ENCODE measurements at places on chromosomes 5 and 9.
A peak's percentile ranks its signal among the peaks of the same experiment; 100 is the strongest.

GRCh38 chr9:115494393-115494792, 376.4 kb upstream of the TNC start:
- DNase-seq, result no peak

DNA sequence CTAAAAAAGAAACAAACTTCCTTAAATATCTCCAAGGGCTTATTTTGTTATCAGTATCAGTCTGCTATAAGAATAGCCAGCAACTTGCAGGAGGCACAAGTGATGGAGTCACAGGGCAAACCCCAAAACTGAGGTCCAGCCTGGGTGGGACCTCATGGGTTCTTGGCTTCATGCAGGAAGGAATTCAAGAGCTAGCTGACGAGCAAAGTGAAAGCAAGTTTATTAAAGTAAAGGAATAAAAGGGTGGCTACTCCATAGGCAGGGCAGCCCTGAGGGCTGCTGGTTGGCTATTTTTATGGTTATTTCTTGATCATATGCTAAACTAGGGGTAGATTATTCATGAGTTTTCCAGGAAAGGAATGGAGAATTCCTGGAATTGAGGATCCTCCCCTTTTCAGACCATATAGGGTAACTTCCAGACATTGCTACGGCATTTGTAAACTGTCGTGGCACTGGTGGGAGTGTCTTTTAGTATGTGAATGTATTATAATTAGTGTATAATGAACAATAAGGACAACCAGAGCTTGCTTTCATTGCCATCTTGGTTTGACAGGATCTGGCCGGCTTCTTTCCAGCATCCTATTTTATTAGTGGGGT, 231.9 kb downstream of the ADAMTSL1 start:
- DNase-seq, result no peak

- no peak for DNase-seq
Observed at GRCh38 chr9:5620494-5620893, 8.4 kb upstream of the RIC1 start.

- DNase-seq, result no peak
Observed at GRCh38 chr5:158155811-158156505, 297.0 kb upstream of the CLINT1 start.

- no peak for DNase-seq
Observed at GRCh38 chr9:127498298-127498697, 47.0 kb downstream of the LRSAM1 start.

DNA sequence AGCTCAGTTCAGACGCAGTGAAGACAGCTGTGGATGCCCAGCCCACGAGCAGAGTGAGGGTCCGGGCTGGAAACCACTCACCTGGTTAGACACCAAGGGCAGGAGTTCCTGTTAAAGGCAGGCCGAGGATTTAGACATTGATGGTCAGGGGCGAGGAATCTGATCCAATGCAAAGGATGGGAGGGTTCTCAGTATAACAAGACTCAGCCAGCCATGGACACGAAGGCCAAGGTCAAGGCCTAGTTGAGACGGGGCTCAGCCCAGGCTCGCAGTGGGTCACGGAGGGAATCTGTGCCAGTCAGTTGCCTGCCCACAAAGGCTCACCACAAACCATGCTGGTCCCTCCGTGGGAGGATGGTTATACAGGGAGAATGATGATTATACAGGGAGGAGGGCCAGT, 63.3 kb upstream of the FCN1 start:
- no peak for DNase-seq

DNA sequence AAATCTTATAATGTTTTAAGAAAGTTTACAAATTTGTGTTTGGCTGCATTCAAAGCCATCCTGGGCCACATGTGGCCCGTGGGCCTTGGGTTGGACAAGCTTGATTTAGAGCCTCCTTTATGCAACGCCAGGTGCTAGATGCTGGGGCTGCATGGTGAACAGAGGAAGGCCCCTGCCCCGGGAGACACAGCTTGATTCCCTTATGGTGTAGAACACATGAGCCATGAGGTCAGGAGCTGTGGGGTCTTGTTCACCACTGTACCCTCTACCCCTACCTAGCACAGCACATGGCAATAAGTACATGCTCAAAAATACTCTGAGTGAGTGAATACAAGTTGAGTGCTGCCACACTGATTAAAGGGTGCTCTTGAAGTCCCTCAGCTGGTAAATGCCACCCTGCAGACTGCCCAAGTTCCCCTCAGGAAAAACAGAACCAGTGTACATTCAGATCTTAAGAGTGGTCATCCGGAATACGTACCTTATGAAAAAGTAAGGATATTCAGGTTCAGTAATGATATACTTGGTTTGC, 71.9 kb downstream of the ARRDC3 start:
- no peak for DNase-seq

GRCh38 chr9:94761481-94761880, 35.0 kb downstream of the AOPEP start:
- DNase-seq, result no peak

DNA sequence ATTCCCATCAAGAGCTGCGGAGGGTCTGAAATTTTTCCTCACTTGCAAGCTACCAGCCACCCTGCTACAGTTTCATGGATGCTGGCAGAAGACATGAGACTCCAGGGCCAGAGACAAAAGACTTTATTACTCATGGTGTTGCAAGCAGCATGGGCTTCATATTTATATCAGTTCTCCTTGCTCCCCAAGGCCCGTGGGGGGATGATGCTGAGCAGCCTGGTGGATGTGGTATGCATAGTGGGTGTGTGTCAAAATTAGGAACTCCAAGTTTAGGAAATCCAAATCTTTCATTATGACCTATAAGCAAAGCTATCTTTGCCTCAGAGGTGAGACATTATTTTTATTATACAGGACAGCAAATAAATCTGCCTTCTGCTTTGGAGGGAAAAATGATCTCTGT, 105.7 kb upstream of the ALDH1B1 start:
- no peak for DNase-seq

DNA sequence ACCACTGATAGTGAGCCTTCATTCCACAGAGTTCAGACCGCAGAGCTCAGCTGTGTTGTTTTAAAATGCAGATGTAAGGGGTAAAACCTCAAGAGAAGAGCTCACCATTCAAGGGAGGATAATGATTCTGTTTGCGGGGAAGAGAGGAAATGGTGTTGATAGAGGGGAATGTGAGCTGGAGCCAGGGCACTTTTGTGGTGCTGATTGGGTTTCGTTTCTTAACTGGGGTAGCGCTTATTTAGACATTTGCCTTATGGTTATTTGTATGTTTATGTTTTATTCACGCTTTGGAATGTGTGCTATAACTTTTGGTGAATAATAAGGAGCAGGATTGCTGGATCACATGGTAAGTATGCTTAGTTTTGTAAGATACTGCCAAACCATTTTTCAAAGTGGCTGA, 42.5 kb downstream of the STXBP1 start:
- DNase-seq, result no peak

GRCh38 chr9:73026375-73026774, 73.5 kb upstream of the ALDH1A1 start:
- DNase-seq, result no peak

DNA sequence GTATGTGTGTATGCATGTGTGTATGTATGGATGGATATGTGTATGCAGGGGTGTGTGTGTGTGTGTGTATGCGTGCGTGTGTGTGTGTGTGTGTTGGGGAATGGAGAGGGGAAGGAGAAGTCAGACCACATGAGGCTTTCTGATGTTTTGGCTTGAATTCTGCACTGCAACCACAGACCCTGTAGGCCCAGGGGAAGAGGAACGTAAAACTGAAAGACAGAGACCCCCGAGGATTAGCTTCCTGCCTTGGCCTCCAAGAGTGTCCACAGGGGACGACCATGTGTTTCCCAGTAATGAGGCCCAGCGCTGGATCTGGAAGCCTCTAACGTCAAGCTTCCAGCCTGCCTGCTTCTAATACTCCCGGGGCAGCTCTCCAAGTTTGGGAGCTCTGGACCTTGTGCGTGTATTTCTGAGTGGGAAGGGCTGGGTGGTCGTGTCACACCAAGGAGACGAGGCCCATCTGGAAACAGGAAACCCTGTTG, 5.8 kb downstream of the DCANP1 start:
- DNase-seq, result no peak

- no peak for DNase-seq
Observed at GRCh38 chr5:62786099-62786498, 207.5 kb downstream of the LRRC70 start.

- DNase-seq, result no peak
Observed at GRCh38 chr5:143343042-143343441, 60.4 kb downstream of the NR3C1 start.

DNA sequence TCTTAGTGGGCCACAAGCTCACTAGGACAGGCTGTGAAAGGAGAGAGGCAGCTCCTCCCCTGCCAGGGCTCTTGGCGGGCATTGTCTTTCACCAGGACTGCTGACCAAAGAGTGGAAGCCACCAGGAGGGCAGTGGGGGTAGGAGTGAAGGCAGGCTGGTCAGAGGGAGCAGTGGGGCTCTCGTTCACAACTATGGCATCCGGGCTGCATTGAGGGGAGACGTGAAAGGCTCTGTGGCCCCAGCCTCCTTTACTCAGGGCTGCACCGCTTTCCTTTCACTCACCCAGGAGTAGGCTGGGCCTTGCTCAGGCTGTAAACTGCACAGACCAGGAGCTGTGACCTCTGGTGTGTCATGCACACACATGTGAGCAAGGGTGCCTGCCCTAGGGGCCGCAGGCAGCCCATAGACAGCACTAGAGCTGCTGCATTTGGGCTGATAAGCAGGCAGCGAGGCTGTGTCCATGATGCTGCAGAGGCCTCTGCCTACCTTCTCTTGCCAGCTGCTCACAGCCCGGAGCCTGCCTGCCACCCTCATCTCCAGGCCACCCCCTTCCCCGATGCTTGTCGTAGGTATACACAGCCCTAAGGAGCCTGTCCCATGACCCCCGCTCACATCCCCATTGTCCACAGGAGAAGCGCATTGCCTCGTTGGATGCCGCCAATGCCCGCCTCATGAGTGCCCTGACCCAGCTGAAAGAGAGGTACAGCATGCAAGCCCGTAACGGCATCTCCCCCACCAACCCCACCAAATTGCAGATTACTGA, 130.4 kb downstream of the DAB2IP start:
- no peak for DNase-seq

- peak; percentile 6 for DNase-seq
Observed at GRCh38 chr9:119216651-119217331, 152.4 kb downstream of the BRINP1 start.

- DNase-seq, result no peak
Observed at GRCh38 chr5:175680463-175680862, 22.6 kb downstream of the HRH2 start.

DNA sequence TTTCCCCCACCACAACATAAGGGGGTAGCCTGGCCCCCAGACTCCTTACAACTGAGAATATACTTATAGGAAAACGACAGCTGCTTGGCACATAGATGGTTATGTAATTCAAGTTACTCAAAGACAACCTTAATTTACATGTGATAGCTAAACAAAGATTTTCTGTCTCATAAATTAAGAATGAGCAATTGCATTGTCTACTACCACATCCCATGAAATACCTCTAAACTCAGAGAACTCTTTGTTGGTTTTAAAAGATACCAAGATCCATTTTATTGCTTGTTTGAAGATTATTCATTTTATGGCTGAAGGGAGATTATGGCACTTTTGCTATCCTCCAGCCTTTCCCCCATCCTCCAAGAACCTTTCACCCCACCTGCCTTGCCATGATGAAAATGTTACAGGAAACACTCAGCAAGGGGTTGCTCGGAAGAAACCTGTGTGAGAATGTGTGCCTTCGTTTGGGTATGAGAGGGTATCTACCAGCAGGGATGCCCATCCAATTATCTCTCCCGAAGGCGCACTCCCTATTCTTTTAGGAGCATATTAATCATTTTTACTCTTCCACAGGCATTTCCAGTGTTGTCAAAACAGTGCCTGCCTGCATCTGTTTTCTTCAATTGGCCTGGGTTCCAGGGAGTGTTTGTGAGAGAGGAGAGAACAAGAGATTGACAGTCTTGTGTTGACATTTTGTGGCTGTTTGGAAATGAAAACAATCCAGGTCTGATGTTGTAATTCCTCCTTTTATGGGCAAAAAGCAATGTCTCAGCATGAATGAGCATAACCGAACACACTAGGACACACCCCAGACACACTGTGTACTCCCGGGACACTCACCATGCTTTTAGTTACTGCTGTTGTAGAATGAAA, 208.0 kb upstream of the ANKRD55 start:
- DNase-seq, result no peak

GRCh38 chr5:8270246-8270645, 401.3 kb downstream of the MTRR start:
- no peak for DNase-seq

- no peak for DNase-seq
Observed at GRCh38 chr5:180135128-180135955, 63.8 kb upstream of the RNF130 start.

DNA sequence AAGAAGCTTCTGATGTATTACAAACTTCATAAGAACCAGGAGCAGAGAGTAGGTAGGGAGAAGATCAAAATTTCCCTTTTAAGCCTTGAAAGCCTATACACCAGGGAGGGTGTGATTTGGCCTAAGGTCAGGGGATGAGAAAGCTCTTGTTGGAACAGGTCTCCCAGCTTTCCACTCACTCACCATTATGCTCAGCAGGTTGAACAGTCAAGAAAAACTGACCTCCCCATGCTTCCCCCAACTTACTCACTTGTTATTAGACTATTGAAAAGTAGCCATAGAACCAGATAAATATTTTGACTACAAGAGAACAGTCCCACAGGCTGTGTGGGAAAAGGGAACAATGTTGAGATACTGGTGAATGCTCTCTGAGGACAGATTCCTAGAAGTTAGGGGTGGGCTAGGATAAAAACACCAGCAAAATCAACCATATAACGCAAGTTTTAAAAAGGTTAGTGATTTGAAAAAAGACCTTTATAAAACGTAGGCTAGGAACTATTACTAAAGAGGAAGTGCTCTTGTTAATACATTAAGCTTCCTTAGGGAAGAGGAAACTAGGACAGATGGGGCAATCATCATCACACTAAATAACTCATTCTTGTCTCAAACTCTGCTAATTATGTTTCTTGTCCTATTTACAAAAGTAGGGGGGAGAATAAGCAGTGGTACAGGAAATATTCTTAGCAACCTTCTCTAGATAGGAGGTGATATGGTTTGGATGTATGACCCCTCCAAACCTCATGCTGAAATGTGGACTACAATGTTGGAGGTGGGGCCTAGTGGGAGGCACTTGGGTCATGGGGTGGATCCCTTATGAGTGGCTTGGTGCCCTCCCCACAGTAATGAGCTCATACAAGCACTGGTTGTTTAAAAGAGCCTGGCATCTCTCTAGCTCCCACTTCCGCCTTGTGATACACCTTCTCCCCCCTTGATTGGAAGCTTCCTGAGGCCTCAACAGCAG, 31.0 kb downstream of the PCDHGC5 start:
- no peak for DNase-seq

- DNase-seq, result peak; percentile 14
Observed at GRCh38 chr5:140242890-140243585, 59.9 kb downstream of the PFDN1 start.
